Aorta (tissue), 5 donors: ENCODE measurements at places on chromosomes 2 and 18. TPM values are rescaled to one million over a fixed set of nuclear protein-coding genes. Genes with fewer than 3 reads are reported as not detected.

Gene HOXD10
- not detected for polyA plus RNA-seq

- DNase-seq, result no peak
Observed at GRCh38 chr2:41024816-41025215, 572.9 kb upstream of the SLC8A1 start.

Gene CAVIN2
- polyA plus RNA-seq, result 5.9 TPM

Gene TMEM17
- not detected for polyA plus RNA-seq

GRCh38 chr18:21342372-21342771, 100.3 kb downstream of the GREB1L start:
- DNase-seq, result no peak

Gene GTF3C2
- 20.3 TPM for polyA plus RNA-seq

DNA sequence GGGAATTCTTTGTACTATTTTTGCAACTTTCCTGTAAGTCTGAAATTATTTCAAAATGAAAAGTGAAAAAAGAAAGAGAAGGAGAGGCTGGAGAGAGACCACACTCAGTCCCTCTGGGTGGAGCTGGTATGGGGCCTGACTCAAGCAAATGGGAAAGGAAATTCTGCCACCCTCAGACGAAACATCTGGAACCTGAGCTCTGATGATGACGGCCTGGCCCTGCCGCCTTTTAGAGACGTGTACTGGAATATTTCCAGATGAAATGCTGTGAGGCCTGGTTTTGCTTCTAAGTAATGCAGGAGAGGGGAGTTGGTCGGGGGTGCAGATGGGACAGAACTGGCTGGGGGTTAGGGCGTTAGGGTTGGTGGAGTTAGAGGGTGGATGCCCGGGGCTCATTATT, 57.4 kb upstream of the GLI2 start:
- no peak for DNase-seq

Gene RFX8
- not detected for polyA plus RNA-seq

DNA sequence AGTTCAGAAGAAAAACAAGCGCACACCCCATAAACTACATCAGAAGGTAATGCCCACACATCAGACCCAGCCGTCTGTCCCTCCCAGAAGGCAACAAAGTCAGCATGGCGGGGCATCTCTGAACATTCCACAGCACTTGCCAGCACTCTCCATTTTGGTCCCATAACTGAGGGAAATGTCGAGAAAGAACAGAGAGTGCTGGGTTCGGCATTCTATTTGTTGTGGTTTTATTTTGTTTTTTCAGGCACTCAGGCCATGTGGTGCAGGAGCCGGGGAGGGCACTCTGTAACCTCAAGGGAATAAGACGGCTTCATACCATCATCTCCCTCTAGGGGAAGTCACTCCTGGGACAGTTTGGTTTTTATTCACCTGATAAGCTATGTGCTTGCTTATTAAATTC, 156.0 kb downstream of the SEPTIN10 start:
- no peak for DNase-seq

Gene KYNU
- polyA plus RNA-seq, result 1.2 TPM

DNA sequence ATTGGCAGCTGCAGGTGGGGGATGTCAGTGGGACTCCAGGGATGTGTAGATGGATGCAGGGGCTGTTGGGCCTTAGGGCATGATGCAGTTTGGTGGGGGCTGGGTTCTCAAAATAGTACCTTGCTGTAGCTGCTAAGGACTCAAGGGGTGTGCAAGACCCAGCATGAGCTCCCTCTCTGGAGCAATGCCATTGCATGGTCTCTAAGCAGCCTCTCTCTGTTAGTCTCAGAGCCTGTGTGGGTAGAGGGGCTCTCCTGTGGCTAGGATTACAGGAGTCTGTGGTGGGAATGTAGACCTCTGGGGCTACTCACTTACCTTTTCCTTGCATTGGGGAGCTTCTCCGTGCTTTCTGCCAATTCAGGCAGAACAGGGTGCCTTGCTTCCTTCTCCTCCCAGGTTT, 228.9 kb downstream of the LPIN1 start:
- DNase-seq, result no peak
